ENCODE measurements at places on chromosomes 7 and 10.

- no peaks in the 10 kb centered on the region for H3K36me3 ChIP-seq
- no peak overlapping the region for H3K27ac ChIP-seq
- H3K27me3 ChIP-seq = no peaks in the 10 kb centered on the region
- no peak overlapping the region for H3K4me3 ChIP-seq
Measured at GRCh38 chr10:107727767-107728317, 563.3 kb upstream of the SORCS1 start.

DNA sequence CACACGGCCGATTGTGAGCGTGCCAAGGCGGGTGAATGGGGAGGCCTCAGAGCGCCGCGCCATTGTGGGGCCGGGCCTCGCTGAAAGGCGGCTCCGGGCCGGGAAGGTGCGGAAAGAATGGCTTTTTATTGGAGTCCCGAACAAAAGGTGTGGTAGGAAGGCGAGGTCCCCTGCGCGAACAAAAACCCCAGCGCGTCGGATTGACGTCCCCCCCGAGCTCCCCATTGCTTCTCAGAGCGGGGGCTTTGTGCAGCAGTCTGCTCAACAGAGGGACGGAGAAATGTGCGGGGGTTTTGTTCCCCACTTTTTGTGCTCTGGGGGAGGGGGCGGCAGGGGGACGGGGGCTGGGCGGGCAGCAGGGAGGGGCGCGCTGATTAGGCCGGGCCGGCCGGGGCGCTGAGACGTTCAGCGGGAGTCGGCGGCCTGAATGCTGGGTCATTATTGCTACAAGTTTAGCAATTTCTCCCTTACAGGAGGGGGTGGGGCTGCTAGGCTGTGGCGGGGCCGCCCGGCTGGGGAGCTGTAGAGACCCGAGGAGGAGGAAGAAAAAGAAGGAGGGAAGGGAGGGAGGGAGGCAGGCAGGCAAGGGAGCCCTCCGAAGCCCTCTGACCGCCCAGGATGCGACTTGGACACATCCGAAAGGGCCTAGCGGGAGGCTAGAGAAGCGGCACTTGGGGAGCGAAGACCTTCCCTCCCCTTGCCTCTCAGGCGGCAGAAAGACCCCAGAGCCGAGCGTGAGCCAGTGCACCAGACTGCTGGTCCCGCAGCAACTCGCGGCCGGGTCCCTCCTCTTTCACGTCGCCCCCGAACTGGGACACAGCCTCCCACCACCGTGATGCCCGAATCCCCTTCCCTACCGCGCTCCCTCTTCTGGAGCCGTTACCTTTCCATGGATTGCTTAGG lies 4.6 kb downstream of the NKX2-3 start:
- peaks cover 2% of the 10 kb centered on the region for H3K27me3 ChIP-seq
- no peak overlapping the region for H3K4me3 ChIP-seq
- no peaks in the 10 kb centered on the region for H3K4me1 ChIP-seq
- DNase-seq = no peak

GRCh38 chr10:121085367-121085766 lies 234.2 kb downstream of the WDR11 start:
- no peaks in the 10 kb centered on the region for H3K36me3 ChIP-seq
- no peak overlapping the region for H3K27ac ChIP-seq
- no peak for DNase-seq

DNA sequence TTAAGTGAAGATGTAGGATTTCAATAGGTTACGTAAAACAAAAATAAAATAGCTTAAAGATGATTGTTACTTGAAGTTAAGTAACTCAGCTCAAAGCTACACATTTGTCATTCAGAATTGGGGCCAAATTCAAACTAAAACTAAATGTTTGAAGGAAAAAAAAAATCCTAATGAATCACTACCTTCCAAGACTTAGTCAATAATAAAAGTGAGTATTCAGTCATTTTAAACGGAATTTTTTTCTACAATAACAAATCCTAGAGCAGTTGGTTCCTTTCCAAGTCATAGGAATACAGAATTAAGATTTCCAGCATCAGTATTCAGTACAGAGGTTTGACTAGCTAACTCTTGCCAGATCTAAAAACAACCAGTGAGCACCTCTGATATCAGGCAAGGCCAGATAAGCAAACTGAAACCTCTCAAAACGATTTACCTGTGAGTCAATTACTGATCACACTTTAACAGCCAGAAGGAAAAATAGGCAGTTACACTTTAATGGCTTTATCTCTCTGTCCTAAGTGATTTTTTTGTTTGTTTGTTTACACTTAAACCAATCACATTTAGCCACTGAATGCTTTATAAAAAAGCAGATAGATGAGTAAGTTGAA lies 669.8 kb upstream of the ANKRD30A start:
- H3K4me3 ChIP-seq = no peak overlapping the region
- H3K36me3 ChIP-seq = no peaks in the 10 kb centered on the region
- no peak overlapping the region for H3K27ac ChIP-seq

- H3K27me3 ChIP-seq = no peaks in the 10 kb centered on the region
- DNase-seq = no peak
- no peak overlapping the region for H3K4me3 ChIP-seq
- no peaks in the 10 kb centered on the region for H3K4me1 ChIP-seq
Measured at GRCh38 chr10:50929670-50930069, 44.2 kb upstream of the A1CF start.

DNA sequence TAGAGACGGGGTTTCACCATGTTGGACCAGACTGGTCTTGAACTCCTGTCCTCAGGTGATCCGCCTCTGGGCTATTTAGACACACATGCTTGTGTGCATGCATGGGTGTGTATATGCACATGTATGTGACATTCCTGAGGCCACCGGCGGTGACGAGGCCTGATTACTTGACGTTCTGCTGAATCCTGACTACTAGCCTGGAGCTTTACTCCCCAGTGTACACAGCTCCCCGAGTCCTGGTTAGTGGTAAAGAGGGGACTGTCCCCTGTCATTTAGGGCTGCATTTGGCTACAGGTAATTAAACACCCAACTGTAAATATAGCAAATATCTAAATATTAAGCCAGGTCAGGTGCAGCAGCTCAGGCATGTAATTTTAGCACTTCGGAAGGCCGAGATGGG lies 14.2 kb downstream of the GTF2IRD1 start:
- H3K27me3 ChIP-seq = no peaks in the 10 kb centered on the region
- no peak overlapping the region for H3K4me3 ChIP-seq
- no peak overlapping the region for H3K27ac ChIP-seq
- no peak for DNase-seq
- H3K4me1 ChIP-seq = peaks cover 10% of the 10 kb centered on the region

DNA sequence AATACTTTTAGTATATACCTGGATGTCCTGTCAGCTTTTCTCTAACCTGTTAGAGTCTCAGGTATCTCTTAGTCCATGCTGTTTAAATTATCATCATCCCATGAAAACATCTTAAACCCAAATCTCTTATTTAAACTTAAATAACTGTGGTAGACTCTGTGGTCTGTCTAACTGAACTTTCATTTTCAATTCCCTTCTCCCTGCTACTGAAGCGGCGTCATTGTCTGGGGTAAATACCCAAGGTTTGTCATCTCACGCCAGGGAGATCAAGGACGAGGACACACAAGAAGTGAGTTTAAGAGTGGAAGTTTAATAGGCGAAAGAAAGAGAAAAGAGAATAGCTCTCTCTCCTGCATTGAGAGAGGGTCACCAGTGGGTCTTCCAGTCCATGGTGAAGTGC lies 804.4 kb upstream of the CELF2 start:
- H3K27ac ChIP-seq = no peak overlapping the region
- no peak for DNase-seq
- H3K27me3 ChIP-seq = no peaks in the 10 kb centered on the region
- no peaks in the 10 kb centered on the region for H3K4me1 ChIP-seq
- H3K36me3 ChIP-seq = no peaks in the 10 kb centered on the region
